ENCODE measurements at places on chromosomes 11 and 22.
A peak's percentile ranks its signal among the peaks of the same experiment; 100 is the strongest.

- no peak for DNase-seq
Observed at GRCh38 chr11:109275931-109276330, 146.1 kb upstream of the C11orf87 start.

GRCh38 chr22:35963237-35963810 is 65.3 kb downstream of the RBFOX2 start:
- DNase-seq = no peak

DNA sequence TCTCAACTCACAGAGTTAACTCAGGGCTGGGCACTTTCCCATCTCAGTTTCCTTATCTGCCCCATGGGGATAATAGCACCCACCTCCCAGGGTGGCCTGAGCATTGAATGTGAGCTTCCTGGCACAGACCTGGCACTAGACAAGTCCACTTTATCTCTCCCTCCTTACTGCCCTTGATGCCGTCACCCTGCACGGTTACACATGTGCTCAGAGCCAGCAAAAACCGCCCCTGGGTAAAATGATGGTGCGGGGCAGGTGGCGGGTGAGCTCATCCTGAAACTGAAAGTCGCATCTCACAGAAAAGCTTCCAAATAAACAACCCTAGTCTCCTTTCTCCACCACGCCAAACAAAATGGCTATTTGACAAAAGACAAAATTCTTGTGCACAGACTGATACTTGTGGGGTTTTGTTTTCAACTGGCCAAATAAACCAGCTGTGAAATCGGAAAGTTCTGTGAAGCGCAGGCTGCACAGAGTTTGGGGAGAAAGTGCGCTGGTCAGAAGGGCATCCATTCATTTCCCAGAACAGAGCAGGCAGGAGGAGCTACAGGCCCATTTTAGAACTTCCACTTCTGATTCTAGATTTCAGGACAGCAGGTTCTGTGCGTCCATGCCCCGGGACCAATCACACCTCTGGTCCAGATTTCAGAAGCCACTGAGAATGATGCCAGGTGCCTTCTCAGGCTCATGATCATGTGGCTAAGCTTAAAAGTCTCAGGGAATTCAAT is 138.1 kb downstream of the SHANK2 start:
- DNase-seq = no peak

DNA sequence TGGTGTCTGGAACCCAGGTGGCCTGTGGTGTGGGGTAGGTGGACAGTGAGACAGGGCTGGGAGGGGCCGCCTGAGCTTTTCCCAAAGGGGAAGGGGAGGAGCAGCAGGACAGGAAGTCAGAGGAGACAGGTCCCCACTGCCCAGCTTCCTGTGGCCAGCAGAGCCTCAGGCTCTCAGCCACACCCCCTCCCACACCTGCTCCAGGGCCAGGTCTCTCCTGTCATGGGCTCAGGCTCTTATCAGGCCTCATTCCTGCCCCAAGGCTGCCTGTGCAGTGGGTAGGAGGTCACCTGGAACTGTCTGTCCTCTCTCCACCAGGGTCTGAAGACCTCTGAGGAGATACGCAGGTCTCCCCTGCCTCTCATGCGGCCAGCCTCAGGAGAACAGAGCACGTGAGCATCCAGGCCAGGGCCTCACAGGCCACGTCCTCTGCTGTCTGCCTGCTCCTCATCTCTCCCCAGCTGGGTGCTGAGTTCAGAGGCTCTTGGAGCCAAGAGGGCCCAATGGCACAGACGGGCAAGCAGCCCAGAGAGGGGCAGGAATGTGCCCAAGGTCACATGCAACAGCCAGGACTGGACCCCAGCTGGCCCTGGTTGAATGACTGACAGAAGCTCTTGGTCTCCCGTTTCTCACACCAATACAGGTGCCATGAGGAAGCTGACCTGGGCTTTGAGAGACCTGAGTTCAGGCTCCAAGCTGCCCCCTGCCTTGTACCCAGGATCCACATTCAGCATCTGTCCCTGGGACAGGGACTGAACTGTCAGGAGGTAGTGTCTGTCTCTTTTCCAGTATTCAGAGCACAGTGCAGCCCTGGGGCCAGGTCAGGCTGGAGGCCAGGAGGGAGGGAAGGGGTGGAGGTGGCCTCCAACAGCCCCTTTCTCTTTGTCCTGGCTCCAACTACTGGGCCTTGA is 16.7 kb downstream of the STARD10 start:
- no peak for DNase-seq

DNA sequence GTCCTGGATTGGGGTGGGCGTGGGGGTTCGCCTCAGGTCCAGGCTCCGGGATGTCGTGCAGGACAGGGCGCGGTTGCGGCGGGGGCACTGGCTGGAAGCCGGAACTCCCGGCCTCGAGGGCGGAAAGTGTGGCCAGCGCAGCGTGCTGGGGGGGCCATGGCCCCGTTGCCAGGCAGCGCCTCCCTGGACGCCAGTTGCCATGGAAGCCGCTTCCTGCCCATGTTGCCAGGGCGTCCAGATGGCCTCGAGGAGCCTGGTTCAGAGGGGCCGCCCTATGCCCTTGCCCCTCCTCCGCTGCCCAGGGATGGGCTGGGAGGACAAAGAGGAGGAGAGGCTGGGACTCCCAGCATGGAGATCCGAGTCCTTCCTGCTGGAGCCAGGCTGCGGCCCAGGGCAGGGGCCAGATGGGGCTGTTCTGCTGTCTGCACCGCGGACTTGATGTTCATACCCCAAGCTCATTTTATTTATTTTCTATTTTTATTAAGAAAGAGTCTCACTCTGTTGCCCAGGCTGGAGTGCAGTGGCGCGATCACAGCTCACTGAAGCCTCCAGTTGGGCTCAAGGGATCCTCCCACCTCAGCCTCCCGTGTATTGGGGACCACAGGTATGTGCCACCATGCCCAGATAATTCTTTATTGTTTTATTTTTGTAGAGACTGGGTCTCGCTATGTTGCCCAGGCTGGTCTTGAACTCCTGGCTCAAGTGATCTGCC is 4.6 kb upstream of the CCDC188 start:
- no peak for DNase-seq

GRCh38 chr11:19632499-19632834 is 80.2 kb upstream of the NAV2 start:
- DNase-seq = no peak

DNA sequence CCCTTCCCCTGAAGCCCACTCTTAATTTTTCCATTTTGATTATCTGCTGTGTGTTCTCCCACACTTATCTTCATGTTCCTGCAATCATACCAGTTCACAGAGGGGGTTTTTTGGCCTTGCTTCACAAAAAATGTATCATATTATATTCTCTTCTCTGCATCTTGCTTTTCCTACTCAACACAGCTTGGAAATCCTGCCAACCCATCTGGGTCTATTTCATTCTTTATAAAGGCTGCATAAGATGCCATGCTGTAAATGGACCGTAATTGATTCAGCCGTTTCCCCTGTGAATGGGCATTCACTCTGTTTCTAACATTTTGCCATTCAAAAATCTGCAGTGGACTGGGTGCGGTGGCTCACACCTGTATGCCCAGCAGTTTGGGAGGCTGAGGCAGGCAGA is 30.5 kb downstream of the CD6 start:
- no peak for DNase-seq

DNA sequence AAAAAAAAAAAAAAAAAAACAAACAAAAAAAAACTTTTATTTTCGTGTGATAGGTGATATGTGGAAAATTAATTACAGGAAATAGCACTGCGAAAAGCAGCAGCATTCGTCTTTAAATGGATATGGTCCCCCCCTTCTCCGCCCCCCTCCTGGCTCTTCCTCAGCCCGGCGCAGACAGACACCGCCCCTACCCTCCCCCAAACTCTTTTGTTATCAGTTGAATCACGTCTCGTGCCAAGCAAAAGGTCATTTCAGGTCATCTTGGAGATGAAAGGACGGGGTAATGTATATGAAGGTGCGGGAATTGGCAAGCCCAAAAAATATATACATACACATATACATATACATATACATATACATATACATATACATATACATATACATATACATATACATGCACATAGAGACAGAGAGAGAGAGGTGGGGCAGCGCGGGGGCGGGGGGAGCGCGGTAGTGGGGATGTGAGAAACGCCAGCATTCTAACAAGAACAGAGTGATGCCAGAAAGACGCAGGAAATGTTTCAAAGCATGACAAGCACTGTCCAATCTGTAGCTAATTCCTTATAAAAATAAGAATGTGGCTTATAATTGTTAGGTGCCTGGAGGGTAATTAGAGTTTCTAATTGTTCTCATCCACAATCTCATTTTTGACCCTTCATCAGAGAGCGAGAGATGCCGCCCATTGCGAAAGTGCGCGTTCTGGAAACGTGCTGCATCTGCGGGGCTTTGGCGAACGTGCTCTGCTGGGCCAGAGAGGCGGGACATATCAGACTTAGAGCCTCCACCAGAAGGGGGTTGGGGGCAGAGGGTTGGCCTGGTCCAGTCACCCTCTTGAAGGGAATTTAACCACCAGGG is 214.5 kb upstream of the UBASH3B start:
- no peak for DNase-seq

DNA sequence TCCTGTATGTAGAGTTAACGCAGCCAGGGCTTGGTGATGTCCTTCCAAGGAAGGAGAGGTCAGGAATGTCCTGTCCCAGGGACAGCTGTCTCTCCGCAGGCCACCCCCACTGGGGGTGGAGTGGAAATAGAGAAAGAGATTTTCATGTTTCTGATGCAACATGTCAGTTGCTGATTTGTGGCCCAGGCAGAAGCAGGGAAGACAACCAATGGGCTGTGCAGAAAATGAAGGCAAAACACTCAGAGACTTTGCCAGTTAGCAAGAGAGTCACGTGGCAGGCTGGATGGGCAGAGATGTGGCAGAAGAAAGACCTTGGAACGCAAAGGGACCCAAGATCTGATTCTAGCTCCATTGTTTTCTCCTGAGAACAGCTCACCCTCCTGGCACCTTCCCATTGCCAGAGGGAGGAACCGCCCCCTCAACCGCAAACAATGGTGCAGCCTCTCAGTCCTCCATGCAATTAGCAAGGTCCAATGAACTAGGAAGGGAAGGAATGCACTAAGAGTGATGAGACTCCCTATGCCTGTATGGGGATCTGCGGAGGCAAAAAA is 71.0 kb downstream of the SYN3 start:
- no peak for DNase-seq

GRCh38 chr11:12792018-12792417 is 117.8 kb downstream of the TEAD1 start:
- DNase-seq = no peak

GRCh38 chr11:44604171-44604581 is 38.7 kb downstream of the CD82 start:
- DNase-seq = no peak

DNA sequence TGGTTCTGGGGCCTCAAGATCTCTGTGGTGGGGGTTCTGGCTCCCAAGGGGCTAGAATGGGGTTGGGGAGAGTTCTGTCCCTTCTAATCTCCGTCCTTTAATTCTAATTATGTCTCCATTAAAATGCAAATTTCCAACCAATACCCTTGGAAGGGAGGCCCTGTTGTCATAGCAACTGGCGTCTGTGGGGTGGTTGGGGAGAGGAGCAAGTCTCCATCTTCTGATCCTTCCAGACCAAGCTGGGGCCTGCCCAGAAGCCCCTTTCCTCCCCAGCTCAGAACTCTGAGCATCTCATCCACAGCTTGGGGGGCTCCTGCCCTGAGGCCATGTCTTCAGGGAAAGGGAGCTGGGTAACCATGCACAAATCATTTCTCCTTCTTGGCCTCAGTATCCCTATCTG is 5.4 kb upstream of the RPS19BP1 start:
- DNase-seq = no peak

- no peak for DNase-seq
Observed at GRCh38 chr11:73233692-73234470, 15.8 kb downstream of the P2RY2 start.

- no peak for DNase-seq
Observed at GRCh38 chr22:33867971-33868370, 52.3 kb downstream of the LARGE1 start.

DNA sequence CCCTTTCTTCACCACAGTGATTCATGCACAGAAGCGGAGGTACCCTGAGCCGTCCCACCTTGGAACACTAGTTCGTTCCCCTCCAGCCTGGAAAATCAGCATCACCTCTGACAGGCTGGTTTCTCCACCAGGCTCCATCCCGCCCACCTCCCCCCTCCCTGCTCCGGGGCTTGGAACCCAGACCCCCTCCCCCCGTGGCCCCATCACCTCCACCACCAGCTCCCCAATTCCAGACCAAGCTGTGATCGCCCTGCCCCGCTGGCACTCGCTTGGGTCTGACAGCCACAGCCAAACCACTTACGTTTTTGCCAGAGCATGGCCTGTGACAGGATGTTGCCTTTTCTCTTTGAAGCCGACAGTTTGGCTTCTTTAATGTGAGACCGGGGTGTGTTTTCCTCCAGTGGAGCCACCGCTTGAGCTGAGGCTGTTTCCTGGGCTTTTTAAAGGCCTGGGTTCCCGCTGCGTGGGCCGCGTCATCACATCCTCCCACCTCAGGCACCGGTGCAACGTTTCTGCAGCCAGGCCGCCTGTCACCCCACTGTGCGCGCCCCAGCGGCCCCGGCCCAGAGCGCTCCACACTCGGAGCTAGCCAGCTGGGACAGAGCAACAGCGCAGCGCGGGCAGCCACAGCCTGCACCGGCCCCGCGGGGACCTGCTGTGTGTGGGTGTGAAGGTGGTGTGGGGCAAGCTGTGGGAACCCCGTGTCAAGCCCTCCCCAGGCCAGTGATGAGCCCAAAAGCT is at the start of gene POU2AF1:
TSS of gene POU2AF1 (minus strand) at position 415 of the 741 bp plus-strand sequence. CDS start at position 317, 98 bp downstream.
- peak; percentile 65 for DNase-seq

DNA sequence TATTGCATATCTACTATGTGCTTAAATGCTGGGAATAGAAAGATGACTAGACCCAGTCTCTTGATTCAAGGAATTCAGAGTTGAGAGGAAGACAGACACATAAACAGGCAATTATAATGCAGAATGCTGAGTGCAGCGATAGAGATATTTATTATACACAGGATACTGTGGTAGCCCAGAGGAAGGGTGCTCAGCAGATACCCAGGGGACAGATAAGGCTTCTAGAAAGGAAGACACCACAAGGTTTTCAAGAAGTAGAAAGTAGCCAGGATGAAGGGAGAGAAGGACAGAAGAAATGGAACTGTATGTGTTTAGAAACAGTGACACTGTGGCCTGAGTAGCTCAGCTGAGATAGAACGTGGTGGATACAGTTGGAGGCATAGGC is 79.4 kb upstream of the NNMT start:
- DNase-seq = no peak

DNA sequence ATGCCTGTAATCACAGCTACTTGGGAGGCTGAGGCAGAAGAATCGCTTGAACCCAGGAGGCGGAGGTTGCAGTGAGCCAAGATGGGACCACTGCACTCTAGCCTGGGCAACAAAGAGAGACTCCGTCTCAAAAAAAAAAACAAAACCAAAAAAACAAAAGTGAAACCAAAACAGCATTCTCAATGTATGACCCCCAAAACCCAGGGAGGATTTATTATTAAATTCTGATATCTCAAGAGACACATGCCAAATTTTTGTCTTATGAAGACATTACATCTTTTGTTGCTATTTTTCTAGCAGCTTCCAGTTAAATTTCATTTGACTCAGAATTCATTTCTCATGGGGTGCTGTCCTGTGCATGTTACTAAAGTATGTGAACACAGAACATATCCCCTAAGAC is 3.0 kb upstream of the YPEL4 start:
- DNase-seq = no peak
